ENCODE measurements at places on chromosomes 1 and 21.

DNA sequence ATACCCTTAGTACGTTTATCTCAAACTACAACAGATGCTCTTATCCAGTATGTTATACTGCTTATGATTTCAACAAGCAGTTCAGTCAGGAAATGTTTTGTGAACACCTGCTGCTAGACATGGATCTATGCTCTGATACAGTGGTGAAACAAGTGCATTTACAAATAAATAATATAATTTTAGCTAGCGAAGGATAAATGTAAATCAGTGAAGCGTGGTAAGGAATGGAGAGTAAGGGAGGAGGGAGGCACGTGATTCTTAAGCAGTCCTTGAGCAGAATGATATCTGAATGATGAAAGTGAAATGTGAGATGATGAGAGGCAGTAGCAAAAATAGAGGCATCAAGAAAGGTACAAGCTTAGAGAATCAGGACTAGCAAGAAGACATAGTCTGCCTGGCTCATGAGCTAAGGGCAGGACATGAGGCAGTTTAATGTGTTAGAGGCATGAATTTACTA is 6.3 kb downstream of the TSNAX start:
- DNase-seq = no peak

- DNase-seq = no peak
Measured at GRCh38 chr21:40512590-40512989, 334.4 kb downstream of the DSCAM start.

- DNase-seq = no peak
Measured at GRCh38 chr1:238401144-238401543, 510.4 kb upstream of the ZP4 start.

GRCh38 chr1:102970496-102971078 is 137.7 kb downstream of the COL11A1 start:
- peak; percentile 52 for DNase-seq

DNA sequence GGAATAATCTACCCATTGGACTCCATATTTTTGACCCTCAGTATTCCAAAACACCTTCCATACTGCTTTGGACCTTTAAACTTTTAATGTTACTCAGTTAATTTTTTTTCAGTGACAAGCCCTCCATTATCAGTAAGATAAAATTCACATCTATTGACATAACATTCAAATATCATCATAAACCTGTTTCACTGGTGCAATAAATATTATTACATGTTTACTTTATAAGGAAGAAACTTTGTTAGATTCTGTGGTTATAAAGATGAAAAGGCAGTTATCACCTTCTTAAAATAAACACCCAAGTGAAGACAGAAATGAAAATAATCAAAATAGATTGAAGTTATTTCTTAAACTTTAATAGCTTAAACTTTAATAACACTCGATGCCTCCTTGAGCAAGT is 758.5 kb upstream of the ADGRL2 start:
- DNase-seq = no peak

DNA sequence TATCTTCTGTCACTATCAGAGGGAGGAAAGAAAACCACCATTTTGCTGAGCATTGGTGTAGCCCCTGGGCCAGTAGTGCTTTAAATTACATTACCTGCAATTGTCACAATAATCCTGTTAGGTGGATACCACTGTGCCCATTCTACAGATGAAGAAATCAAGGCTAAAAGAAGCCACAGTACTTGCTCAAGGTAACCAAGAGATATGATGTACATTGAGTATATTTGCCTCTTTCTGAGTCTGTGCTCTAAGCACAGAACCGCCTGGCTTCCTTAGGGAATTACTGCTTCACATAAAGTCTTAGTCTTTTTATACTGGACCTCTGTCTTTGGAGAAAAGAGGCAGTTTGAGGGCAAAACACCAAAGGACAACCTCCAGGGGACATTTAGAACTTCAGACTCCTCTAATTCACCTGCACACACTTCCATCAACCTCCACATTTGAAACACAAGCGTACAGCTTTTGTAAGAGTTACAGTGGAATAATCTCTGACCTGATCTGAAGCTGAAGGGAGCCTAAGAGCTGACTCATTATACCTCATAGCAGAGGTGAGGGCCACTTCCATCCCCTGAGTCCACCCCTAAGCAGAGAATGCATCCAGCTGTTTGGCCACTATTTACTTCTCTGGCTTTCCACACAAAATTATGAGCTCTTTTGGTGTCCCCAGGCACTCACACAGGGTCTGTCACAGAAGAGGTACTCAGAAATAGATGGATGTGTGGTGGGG is 61.8 kb downstream of the PLPP3 start:
- no peak for DNase-seq

GRCh38 chr1:214513394-214513793 is 38.0 kb downstream of the PTPN14 start:
- DNase-seq = no peak

All from AG20443 (cell line).